ENCODE measurements at places on chromosomes 11 and 22. TPM values are rescaled to one million over a fixed set of nuclear protein-coding genes. Genes with fewer than 3 reads are reported as not detected.

The SCGB1C1 gene
- not detected for total RNA-seq

The PACSIN3 gene
- 29.3 TPM for total RNA-seq

The CRYBB1 gene
- not detected for total RNA-seq

The ISX gene
- not detected for total RNA-seq

The SCGB1D2 gene
- not detected for total RNA-seq

The AIFM3 gene
- total RNA-seq = 4.5 TPM

The UPB1 gene
- total RNA-seq = not detected

The PLEKHB1 gene
- 1.4 TPM for total RNA-seq

The OR52I2 gene
- total RNA-seq = not detected

The IGLL1 gene
- not detected for total RNA-seq

The TSGA10IP gene
- total RNA-seq = not detected

The RFPL2 gene
- not detected for total RNA-seq

The EPS8L2 gene
- total RNA-seq = 64.8 TPM

The TRAF6 gene
- total RNA-seq = 7.7 TPM

The TREH gene
- not detected for total RNA-seq

The PRODH gene
- 1.4 TPM for total RNA-seq
